ENCODE measurements at places on chromosomes 4 and X. TPM values are rescaled to one million over a fixed set of nuclear protein-coding genes. Genes with fewer than 3 reads are reported as not detected.

DNA sequence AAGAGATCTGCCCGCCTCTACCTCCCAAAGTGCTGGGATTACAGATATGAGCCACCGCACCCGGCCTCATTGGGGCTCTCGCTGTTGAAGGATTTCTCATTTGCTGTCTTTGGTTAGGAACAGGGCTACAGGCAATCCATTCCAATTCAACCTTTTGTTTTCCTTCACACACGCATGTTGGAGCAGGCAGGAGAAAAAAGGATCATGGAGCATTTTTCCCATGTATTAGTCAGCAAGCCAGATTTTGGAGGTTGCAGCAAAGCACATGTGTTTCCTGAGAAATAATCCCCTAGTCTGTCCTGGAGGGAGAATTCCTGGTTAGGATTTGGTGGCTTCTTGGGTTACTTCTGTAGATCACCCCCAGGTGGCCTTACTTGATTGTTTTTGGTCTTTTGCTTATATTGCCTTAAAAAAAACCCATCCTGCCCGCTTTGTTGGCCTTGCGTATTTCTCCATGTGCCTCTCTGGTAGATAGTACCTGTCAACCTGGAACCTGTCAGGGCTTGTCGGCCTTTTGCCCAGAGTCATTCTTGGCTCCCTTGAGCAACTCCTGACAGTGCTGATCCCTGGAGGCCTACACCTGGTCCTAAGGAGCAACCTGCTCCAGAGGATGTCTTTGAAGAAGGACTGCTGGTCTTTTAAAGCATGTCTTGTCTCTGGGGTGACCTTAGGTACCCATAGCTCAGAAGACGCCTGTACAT, 82.4 kb upstream of the CLCN4 start:
- no peaks in the 10 kb centered on the region for H3K27me3 ChIP-seq
- H3K27ac ChIP-seq = no peak overlapping the region
- no peaks in the 10 kb centered on the region for H3K4me1 ChIP-seq
- no peaks in the 10 kb centered on the region for H3K36me3 ChIP-seq
- DNase-seq = no peak
- H3K4me3 ChIP-seq = no peak overlapping the region

GRCh38 chrX:67781132-67781531, 237.3 kb downstream of the AR start:
- peak overlapping the region; percentile 38 for H3K27ac ChIP-seq
- H3K4me1 ChIP-seq = no peaks in the 10 kb centered on the region
- no peak for DNase-seq
- no peak overlapping the region for H3K4me3 ChIP-seq
- H3K36me3 ChIP-seq = no peaks in the 10 kb centered on the region

The SLC7A11 gene
- 5.3 TPM for polyA plus RNA-seq

- no peak overlapping the region for H3K27ac ChIP-seq
- no peak for DNase-seq
- no peaks in the 10 kb centered on the region for H3K27me3 ChIP-seq
- no peak overlapping the region for H3K4me3 ChIP-seq
Observed at GRCh38 chr4:153210727-153211126, 6.5 kb downstream of the TRIM2 start.

The TLR3 gene
- 1.6 TPM for polyA plus RNA-seq

All from hepatocyte (in vitro differentiated cells).